RPMI7951 (cell line): ENCODE measurements at places on chromosomes 1 and 21.
A peak's percentile ranks its signal among the peaks of the same experiment; 100 is the strongest.

GRCh38 chr1:199226163-199226562 is 587.3 kb downstream of the PTPRC start:
- DNase-seq = peak; percentile 77

GRCh38 chr21:41817228-41817627 is 50.4 kb upstream of the RIPK4 start:
- DNase-seq = peak; percentile 73

DNA sequence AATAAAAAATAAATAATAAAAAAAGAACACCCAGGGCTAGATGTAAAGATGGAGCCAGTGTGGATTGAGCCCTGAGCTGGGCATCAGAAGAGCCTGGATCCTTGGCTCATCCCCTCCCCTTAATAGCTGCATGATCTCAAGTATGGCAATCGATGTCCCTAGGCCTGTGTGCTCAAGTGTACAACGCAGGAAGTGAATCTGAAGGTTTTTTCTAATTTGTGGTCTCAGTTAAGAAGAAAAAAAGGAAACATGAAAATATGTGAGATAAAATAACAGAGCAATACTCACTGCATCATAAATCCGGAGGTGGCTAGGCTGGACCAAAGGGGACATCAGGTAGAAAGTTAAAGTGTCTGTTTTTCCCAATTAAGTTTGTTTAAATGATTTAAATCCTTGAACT is 47.3 kb upstream of the SLC44A3 start:
- DNase-seq = no peak

- DNase-seq = no peak
Measured at GRCh38 chr1:111958851-111959250, 30.6 kb downstream of the KCND3 start.

GRCh38 chr1:85447006-85447943 is 17.7 kb downstream of the DDAH1 start:
- DNase-seq = no peak

DNA sequence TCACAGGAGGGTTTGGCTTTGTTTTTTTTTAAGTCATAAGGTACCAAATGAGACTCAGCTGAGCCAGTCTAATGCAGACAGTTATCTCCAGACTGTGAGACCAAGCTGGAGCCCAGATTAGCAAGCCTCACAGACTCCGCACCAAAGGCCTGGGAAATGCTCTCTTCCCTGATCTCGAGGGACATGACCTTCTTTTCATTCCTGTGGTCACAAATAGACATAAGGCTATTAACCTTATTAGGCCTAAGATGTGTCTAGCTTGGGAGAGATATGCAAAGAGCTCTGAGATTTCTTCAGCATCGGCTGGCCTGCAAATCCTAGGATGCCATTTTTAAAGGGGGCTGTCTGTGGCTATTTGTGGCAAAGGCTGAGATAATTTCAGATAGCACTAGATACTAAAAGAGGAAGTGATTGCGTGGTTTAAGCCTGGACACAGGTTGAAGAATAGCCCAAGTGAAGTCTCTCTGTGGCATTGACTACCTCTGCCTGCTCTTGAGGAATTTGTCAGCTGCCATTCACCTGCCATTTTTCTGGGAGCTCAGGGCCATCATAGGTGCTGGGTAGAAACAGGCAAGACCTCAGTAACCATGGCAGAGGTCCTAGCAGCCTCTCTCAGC is 301.3 kb downstream of the SIPA1L2 start:
- DNase-seq = no peak

- no peak for DNase-seq
Measured at GRCh38 chr1:240464099-240464498, 147.9 kb downstream of the GREM2 start.

DNA sequence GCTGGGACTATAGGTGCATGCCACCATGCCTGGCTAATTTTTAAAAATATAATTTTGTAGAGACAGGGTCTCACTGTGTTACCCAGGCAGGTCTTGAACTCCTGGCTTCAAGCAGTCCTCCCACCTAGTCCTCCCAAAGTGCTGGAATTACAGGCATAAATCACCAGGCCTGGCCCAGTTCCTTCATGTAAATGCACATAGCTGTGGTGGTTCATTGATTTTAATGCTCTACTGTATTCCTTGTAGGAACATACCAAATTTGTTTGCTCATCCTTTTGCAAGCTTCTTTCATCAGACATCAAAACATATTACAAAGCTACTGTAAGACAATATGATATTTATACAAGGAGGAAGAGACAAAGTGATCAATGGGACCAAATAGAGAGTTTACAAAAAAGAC is 237.5 kb upstream of the ESRRG start:
- no peak for DNase-seq

DNA sequence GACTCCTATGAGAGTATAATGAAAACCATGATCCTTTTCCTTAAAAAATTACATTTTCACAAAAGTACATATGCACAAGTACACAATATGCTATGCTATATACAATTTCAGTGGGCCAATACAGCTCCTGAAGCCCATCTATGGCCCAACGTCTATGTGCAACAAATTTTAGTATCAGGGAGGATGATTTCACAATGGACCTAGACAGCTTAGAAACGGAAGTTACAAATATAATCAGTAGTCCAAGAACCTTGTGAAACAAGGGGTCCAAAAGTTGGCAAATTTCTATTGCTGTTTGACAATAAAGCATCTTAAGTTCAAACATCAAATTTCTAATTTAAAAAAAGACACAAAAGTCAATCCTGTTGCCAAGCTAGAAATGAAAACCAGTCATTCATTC is 87.0 kb downstream of the DPYD start:
- no peak for DNase-seq

GRCh38 chr1:31814631-31815306 is 1.1 kb downstream of the SPOCD1 start:
- DNase-seq = no peak

- DNase-seq = no peak
Measured at GRCh38 chr1:14217384-14217783, 381.1 kb upstream of the KAZN start.

- peak; percentile 32 for DNase-seq
Measured at GRCh38 chr1:40185951-40186864, 25.0 kb downstream of the RLF start.

DNA sequence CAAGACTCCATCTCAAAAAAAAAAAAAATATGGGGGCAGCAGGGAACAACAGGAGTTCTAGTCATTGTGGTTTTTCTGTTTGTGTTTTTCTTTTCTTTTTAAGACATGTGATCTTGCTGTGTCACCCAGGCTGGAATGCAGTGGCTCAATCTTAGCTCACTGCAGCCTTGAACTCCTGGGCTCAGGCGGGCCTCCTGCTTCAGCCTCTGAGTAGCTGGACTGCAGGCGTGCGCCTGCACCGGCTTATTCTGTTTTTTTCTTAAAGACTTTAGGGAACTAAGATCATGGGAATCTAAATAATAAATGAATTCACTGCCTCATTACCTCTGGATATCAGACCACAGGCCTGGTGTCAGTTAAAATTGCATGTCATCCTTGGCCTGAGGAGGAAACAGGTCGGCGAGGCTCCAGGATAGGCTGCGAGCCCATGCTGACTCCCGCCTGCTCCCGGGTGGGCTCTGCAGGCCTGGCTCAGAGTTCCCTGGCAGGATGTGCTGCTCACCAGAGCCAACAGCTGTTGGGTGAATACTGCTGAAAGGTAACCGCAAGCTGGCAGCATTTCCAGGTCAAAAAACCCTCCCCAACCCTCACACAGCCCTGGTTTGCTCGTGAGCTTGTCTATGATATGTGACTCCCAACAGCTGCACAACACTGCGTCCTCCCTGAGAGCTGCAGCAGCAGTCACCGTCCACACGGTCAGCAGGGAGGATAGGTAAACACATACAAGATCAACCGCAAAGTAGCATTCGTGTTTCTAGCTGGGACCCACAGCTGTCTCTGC is 58.1 kb downstream of the SCCPDH start:
- peak; percentile 15 for DNase-seq

DNA sequence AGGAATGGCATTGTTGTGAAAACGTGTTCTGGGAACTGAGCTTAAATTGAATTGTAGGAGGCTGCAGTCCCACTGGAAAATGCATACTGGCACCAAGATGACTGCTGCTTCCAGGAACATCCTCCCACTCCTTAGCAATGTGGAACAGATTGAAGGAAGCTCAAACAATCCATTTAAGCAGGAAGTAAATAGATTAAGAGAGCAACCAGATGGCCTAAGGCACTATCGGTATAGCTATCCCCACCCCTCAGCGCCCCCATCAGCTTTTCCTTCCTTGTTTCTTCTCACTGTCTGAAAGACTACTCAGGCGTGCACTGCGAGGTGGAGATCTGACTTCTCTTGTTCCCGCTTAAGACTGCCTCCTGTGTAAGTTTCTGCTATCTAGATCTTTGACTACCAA is 4.0 kb upstream of the IFI16 start:
- DNase-seq = no peak

DNA sequence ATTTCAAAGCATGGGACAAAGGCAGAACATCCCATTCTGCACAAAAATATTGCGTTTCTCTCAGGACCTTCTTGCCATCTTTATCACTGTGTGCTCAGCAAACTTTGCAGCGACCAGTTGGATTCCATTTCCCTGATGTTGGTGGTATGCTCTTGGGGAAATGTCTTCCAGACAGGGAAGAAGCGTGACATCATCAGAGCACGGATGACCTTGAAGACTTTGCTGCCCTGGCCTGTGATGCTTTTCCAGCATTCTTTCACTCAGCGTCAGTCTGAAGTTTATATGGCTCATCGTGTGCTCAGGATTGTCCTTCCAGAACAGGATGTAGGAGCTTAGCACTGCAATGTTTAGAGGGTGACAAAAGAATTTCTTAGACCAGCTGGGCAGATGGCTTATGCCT is 131.4 kb upstream of the F3 start:
- DNase-seq = no peak

DNA sequence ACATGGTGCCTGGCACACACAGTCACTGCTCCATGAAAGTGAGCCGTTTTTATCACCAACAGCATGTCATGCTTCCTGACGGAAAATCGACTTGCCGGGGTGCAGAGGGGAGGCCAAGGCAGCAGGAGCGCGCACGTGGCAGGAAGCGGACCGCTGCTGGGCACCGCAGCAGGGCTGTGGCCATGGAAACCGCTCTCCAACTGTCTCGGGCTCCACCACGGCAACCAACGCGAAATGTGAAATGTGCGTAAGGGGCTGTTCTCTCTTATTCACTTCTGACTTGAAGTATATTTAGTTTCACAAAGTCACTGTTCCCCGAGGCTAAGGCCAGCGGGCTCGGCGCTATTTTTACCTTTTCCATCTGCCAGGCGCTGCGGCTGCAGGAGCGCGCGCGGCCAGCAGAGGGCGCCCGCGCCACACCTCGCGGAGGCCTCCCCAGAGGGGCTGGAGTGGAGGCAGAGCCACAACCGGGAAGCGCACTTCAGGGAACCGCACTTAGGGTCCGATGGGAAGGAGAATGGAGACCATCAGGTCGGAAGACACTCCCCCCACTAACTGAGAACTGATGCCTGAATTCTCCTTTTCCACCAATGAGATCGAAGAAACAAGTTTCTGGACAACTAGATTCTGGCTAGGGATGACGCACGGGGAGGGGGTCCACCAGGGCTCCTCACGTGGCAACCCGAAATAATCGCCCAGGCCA is 19.7 kb downstream of the RCC2 start:
- DNase-seq = peak; percentile 54

DNA sequence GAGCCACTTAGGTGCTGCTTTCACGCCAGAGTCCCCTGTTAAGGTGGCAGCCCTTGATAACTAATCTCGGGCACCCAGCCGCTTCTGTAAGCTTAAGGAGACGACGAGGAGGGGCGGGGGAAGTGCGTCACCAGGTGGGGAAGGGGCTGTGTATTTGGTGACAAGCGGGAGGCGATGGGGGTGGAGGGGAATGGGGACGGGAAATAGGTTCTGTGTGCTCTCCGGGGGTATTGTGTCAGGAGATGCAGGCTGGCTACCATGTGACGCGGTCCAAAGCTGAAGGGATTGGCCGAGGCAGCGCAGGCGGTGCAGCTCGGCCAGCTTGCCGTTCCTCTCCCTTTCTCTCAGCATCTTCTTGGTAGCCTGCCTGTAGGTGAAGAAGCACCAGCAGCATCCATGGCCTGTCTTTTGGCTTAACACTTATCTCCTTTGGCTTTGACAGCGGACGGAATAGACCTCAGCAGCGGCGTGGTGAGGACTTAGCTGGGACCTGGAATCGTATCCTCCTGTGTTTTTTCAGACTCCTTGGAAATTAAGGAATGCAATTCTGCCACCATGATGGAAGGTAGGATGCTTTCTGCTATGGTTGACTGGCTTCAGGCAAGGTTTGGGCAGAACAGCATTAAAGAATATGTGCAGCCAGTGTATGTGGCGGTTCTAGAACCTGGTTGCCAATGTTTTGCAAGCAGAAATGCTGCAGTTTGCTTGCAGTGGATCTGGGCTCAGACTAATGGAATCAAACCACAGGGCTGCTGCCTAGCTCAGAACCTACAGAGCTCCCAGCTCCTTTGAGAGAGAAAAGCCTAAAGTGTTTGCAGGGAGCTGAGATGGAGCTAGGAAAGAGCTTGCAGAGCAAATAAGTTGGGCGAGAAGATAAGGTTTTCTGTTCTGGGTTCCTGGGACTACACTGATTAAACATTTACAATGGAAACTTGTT is at the start of gene SGIP1:
TSS of gene SGIP1 (plus strand) at position 350 of the 937 bp plus-strand sequence. CDS start at position 556, 206 bp downstream.
- no peak for DNase-seq

DNA sequence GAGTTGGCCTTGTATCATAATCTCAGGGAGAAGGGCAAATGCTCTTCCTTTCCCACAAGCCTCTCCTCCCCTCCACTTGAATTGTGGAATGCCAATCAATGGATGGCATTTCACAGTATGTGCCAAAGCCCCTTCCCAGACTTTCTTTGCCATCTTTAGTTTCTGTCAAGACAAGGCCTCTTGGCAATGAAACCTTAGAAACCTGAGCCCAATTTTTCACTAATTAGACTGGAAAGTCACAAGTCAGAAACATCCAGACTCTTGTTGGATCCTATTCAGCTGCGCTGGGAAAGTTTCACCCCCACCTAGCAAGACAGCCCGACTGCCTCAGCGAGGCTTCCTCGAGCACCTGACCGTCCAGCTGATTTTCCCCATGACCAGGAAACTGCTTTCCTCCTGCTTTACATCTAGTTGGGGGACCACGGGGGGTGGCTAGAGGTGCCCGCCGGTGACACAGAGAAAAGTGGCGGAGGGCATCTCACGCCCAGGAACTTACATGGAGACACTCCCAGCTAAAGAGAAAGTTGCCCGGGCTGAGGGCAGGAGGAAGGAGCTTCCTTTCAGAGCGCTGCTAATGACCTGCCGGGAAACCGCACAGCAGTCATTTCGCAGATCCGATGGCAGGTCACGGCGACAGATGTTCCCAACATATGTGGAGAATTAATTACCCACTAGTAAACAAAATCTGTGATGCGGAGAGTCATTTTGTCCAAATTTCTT is 302.6 kb upstream of the RRP15 start:
- DNase-seq = no peak

DNA sequence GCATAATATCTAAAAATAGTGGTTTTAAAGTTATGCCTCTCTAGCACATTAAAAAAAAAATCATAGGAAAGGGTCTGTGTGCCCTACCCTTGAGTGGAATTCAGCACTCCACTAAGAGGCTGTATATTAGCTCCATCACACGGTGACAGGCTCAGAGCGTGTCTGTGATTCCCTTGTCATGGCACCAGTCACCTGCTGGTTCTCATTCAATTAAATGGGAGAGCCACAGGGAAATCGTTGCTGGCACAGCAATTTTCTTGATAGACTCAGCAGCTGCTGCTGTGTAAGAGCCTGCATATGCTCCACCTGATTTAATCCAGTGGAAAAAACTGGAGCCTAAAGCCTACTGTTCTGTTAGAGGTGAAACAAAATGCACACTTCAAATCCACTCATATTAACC is 9.5 kb downstream of the ATP6V1G3 start:
- no peak for DNase-seq

- no peak for DNase-seq
Measured at GRCh38 chr1:52145137-52145536, 3.2 kb downstream of the ZFYVE9 start.

- no peak for DNase-seq
Measured at GRCh38 chr1:162596514-162597170, 35.1 kb downstream of the UAP1 start.

- no peak for DNase-seq
Measured at GRCh38 chr1:33272930-33273329, 16.6 kb downstream of the ZNF362 start.
